Dorsolateral prefrontal cortex (tissue), 122 donors: ENCODE measurements at places on chromosomes 2 and 18.

GRCh38 chr18:45399146-45399545 lies 216.1 kb upstream of the SLC14A2 start:
- no peak for DNase-seq

DNA sequence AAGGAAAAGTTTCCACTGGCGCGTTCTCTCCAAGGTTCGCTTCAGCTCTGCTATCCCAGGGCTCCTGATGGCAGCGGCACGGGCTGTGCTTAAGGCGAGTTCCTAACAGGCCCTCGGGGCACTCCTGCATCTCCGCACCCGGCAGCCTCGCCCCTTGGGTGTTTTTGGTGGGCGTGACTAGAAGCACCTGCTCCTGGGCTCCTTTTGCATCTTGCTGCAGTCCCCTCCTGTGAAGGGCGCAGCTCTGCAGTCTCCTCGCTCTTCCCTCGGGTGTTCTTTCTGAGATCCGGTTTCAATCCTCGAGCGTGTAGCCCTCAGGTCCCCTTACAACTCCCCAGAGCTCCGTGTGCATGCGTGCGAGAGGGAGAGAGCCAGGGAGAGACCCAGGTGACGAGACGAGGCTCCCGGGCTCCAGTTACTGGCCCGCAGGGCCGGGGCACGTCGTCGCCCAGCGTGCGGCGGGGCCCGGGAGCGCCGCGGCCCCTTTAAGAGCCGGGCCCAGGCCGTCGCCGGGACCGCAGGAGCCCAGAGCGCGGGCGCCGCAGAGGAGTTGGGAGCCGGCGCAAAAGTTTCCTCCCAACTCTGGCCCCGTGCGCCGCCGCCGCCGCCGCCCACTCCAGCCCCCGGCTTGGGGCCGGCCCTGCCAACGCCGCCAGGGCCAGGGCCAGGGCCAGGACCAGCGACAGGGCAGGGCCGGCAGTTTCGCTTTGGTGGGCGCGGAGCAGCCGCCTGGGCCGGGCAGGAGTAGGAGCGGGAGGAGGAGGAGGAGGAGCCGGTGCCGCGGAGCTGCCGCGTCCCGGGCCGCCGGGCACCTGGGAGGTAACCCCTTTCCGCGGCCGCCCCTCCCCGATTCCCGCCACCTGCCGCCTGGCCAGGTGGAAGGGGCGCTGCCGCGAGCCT lies at the start of gene PARD3B:
PARD3B (plus strand) TSS at position 515 of the 900 bp plus-strand sequence. CDS start 525 bp downstream, outside the sequence.
- no peak for DNase-seq

DNA sequence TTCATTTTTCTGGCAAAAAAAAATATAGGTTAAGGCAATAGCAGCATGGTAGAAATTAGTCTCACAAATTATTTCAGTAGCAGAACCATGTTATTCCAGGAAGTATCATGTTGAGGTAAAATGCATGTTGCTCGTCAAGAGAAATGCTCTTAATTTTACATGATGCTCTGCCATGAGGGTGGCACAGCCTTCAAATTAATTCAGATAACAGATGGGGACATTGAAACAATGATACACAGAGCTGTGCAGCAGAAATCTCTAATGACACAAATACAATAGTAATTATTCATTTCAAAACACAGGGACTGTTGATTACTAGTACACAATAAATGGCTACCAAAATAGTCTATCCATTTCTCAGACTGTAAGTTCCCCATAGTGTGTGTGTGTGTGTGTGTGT lies 24.8 kb downstream of the GAREM1 start:
- DNase-seq = no peak

DNA sequence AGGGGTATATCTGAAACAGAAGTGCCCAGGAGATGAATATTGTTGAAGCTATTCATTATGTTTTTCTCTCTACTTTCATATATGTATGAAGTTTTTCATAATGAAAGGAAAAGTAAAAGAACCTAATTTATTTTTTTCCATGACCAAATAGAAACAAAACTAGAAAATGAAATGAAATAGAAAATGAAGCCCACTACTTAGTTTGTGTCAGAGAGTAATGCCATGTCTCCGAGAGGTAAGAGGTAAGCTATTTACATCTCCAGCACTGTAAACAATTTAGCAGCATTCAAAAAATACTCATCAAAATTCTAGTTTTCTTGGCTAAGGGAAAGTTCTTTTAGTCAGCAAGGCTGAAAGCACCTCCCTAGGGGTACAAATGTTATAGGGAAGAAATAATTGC lies 238.6 kb downstream of the PTH2R start:
- no peak for DNase-seq

DNA sequence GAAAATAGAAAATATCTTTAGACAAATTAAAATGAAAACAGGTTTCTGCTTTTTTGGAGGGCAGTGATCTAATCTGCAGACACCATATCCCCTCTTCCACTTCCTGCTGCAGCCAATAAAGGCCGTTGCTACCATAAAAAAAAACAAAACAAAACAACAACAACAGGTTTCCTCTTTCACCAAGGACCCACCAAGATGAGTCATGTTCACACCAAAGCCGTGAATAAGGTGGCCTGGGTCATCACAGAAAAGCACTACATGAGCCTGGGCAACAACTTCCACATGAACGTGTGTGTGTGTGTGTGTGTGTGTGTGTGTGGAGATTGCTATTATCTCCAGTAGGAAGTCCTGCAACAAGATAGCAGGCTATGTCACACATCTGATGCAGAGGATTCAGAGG lies 24.8 kb upstream of the TFCP2L1 start:
- DNase-seq = no peak

DNA sequence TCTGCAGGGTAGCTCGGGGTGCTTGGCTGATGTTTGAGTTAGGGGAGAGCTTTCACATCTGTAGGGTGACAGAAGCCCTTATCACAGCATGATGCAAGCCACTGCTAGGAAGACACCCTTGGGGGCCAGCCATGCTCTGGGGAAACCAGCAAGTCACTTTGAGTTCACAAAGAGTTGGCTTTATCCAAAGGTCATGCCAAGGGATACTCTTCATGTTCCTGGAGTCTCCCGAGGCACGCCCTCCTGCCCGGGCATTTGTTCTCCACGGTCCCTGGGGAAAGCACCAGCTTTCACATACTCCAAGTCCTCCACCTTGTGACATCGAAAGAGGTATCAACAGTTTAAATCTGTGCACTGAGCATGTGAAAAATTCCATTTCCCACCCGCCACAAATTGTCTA lies 227.7 kb downstream of the VAPA start:
- DNase-seq = no peak

DNA sequence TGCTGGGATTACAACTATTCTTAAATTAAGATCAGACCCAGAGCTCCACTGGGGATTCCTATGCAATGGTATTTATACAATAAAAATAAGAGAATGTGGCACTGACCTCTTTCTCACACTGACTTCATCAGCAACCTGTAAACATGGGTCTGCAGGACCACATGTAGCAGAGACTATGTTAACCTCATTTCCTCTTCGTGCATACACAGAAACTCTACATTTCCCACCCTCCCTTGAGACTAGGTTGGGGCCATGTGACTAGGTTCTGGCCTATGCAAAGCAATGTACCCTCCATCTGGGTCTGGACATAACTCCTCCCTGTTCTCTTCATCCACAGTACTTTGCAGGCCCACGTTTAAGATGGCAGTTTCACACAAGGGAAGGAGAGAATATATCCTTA lies 514.4 kb upstream of the CHAC2 start:
- no peak for DNase-seq

GRCh38 chr2:12685145-12685544 lies 31.6 kb upstream of the TRIB2 start:
- no peak for DNase-seq

DNA sequence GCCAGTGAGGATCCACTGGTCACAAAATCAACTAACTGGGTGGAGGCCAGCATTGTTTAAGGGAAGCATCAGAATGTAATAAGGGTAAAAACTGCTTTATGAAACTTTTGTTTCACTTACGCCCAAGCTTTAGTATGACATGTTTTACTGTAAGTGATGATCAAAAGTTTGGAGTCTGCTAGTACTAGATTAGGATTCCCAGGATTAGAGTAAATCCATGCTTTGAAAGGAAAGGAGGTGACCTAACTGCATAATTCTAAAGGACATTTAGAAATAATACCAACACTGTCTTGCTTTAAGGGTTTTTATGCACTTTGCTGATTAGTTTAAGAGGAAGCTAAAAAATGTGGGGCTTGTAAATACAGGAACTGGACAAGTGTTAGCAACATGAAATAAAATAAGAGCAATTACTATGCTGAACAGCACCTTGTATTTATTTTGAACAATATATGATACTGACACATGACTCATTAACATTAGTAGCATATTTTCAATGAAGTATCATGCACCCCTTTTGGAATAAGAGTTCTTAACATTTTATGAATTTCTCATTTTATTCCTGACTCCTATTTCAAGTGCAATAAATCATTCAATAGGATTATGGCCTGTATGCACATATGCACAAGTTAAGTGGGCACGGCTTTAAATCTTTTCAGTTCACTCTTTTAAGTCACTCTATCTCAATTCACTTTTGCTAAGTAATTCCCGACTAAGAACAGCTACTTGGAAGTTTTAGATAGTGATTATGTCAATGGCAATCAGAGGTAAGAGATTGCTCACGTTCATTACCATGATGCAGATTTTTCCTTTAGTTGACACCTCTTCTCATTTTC lies 62.5 kb downstream of the STK39 start:
- DNase-seq = no peak

DNA sequence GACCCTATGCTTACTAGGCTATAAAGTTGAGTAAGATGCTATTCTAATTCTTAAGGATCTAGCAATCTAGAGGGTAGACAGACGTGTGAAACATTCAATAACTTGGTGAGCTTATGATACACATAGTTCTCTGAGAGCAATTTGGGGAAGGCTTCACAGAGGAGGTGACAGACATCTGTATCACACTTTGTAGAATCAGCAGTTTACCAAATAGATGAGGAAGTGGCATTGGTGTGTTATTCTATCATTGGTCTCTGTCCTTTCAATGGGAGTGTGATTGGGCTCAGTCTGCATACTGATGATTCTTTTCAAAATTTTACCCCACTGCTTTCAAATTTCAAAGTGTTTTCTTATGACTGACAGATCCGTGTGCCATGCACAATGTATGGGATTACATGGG lies 47.0 kb upstream of the TMEM178A start:
- DNase-seq = no peak

- DNase-seq = no peak
Measured at GRCh38 chr2:108607706-108608301, 73.5 kb downstream of the LIMS1 start.

GRCh38 chr2:156338578-156338977 lies 6.1 kb upstream of the NR4A2 start:
- no peak for DNase-seq

DNA sequence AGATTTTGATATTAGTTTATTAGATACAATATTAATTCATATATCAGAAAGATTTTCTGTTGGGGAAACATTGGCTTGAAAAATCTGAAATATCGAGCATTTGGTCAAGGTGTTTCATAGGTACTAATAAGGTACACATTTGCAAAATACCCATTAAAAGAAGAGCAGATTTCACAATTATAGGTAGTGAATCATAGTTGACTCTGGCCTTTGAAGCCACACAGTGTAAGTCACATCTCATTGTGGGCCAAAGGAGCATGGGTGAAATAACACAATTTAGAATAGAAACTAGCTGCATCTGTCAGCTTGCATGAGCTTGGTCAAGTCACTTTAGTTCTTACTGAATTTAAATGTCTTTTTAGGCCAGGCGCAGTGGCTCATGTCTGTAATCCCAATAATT lies 4.9 kb downstream of the KDM3A start:
- DNase-seq = no peak
